ENCODE measurements at places on chromosomes 3 and 15. TPM values are rescaled to one million over a fixed set of nuclear protein-coding genes. Genes with fewer than 3 reads are reported as not detected.

DNA sequence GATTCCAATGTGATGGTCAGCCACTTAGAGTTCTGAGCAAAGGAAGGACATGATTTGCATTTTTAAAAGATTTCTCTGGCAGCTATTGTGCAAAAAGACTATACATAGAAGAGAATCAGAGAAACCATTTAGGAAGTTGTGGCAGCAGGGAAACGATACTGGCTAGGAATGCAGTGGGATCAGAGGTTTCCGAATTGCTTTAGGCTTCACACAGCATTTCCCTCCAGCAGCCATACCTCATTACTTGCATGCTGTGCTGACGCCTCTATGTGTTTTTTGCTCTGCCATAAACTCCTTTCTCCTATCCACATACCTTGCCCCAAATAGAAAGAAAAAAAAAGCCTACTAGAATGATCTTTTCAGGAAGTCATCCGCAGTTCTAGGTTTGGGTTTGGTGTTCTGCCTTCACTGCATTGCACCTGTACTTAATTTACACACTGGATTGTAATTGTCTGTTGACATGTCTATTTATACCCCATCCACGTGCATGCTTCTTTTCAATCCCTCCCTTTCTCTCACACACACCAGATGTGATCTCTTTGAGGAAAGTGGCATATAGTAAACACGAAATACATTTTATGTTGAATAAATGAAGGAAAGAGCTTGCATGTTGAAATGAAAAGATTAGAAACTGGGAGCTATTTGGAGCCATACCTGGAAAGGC, 860.3 kb upstream of the SEMA6D start:
- DNase-seq = no peak

DNA sequence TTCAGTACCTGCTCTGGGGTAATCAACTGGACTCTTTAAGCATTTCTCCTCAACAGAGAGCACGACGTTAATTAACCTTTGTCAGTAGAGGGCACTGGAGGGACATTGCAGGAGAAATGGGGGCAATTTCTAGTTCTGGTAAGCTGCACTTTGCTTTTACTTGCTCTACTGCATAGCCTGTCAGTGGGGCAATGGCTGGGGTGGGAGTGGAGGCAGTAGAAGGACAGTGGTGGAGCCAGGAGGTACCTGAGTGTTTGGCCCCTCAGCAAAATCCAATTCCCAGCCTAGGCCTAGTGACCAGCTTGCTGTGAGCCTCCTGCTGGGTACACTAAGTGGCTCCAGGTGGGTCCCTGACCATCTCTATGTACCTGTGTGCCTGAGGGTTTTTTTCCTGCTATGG, 18.3 kb upstream of the MED12L start:
- DNase-seq = no peak

- DNase-seq = no peak
These were observed 135.3 kb downstream of the FEZF2 start for GRCh38 chr3:62238003-62238402.

GRCh38 chr15:70560617-70561328, 202.6 kb downstream of the UACA start:
- no peak for DNase-seq

DNA sequence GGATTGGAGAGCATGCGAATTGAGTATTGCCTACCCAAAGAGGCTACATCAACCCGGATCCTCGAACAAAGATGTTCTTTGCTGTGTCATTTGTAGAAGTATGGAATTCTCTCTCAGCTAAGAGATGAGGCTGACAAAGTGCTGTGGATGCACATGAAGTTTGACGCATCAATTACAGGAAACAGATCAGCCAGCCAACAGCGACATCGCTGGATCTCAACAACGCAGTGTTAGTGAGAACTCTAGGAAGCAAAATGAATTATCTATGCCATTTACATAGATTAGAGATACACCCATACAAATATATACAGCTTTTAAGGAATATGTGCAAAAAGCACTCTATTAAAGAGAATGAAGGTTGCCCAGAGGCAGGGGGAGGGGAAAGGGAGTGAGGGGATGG, 160.6 kb upstream of the RGMA start:
- DNase-seq = no peak

DNA sequence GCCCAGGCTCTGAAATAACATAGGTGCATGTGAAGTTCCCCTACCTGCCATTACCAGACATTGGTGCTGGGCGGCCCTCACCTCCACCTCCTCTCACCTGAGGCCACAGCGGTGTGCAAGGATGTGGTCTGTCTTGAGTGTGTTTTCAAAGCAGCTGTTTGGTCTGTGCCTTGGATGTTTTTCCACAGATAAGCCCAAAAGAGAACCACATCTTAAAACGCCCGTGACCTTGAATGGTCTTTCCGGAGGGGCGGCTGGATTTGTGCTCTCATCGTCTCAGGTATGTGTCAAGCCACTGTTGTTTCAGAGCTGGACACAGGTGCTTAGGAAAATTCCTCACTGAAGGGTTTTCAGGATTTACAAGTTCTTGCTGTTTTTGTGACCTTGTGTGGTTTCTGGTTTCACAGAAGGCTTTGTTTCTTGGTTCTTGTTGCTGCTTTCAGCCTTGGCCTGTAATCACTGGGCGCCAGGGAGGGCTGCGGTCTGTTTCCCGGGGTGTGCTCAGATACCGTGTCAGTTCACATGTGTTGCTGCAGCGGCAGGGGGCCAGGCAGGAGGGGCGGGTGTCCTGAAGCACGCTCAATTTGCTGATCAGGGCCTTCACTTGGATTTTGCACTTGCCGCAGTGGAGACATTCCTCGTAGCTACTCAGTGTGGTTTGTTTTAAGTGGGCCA, 128.4 kb downstream of the IGF1R start:
- no peak for DNase-seq

GRCh38 chr3:62293051-62293780, 80.1 kb downstream of the FEZF2 start:
- DNase-seq = no peak

DNA sequence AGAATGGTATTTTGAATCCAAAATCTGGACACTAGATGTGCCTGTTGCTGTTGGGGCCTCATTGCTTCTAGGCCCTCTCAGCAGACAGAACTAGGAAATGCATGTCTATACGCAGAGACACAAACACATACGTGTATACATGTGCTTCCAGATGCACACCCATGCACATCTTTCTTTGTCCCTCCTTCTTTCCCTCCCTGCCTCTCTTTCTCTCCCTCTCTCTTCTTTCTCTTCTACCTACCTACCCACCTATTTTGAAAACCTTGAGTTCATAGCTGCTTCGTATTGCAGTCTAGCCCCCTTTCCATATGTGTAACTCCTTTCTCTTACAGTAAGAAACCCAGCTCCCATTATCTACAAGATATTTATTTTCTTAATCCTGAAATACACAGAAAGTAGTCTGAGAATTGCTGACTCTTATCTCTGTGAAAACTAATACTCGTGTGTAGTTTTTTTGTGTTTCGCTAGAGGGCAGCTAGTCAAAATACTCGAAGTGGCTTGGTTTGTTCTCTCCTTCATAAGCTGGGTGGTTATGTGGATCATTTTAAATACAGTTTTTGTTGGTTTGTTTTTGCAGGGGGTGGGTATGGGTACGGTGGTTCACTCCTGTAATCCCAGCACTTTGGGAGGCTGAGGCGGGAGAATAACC, 18.5 kb downstream of the RPL32 start:
- DNase-seq = no peak

DNA sequence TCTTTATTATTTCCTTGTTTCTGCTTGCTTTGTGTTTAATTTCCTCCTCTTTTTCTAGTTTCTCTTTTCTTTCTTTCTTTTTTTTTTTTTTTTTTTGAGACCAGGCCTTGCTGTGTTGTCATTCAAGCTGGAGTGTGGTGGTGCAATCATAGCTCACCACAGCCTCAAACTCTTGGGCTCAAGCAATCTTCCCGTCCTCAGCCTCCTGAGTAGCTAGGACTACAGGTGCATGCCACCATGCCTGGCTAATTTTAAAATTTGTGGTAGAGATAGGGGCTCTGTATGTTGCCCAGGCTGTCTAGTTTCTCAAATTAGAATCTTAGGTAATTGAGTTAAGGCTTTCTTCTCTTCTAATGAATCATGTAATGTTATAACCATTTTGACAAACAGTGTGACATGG, 22.4 kb downstream of the SLMAP start:
- DNase-seq = no peak

DNA sequence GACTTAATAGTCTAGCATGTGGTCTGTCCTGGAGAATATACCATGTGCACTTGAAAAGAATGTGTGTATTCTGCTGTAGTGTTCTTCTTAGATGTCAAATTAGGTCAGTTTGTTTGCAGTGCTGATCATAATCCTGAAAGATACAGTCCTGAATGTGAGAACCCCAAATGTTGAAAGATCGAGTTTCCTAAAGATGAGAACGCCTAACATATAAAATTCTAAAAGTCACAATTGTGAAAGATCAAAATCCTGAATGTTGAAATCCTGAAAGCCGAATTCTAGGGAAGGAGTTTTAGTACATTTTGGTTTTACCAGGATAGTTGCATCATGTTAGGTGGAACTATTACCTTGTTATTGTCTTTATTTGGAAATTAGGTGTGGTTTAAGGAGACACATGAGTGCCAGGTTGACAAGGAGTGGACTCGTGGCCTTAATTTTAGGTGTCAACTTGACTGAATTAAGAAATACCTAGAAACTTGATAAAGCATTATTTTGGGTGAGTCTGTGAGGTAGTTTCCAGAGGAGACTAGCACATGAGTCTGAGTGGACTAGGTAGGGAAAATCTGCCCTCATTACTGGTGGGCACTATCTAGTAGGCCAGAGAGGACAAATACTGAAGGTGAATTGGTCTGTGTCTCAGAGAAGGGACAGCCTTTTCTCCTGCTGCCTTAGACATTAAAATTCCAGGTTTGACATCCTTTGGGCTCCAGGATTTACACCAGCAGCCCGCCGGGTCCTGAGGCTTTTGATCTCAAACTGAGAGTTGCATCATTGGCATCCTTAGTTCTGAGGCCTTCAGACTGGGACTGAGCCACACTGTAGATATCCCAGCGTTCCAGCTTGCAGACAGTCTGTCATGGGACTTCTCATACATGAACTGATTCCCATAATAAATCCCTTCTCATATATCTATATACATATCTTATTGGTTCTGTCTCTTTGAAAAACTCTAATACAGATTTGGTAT, 77.1 kb downstream of the LRRC28 start:
- no peak for DNase-seq

DNA sequence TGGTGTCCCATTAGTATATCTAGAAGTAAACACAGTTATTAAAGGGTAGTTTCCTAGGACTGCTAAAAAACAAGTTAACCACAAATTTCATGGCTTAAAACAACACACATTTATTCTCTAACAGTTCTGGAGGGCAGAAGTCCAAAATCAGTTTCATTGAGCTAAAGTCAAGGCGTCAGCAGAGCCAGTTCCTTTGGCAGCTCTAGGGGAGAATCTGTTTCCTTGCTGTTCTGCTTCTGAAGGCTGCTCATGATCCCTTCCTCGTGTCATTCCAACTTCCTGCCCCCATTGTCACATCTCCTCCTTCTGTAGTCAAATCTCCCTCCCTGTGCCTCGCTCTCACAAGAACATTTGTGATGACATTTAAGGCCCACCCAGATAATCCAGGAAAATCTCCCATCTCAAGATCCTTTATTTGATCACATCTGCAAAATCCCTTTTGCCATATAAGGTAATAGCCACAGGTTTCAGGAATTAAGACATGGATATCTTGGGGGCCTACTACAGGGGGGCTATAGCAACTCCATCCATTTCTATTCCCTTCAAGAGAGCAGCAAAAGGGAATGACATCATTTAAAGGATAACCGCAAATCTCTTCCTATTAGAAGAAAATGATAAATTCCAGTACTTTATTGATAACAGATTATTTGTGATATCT, 50.1 kb downstream of the GPR176 start:
- no peak for DNase-seq

DNA sequence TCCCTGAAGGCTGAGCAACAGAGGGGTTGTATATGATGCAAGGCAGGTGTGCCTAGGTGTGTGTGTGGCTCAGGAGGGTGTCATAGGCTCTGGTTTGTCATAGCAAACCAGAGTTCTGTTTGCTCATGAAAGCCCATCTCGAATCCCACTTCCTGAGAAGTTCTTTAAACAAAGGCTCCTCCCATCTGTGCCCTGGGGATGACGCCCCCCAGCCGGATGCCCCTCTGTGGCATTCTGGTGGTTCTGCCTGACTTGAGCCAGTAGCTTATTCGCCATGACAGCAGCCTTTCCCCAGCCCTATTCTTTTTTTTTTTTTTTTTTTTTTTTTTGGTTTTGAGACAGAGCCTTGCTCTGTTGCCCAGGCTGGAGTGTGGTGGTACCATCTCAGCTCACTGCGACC, 45.4 kb downstream of the PDIA5 start:
- DNase-seq = no peak

DNA sequence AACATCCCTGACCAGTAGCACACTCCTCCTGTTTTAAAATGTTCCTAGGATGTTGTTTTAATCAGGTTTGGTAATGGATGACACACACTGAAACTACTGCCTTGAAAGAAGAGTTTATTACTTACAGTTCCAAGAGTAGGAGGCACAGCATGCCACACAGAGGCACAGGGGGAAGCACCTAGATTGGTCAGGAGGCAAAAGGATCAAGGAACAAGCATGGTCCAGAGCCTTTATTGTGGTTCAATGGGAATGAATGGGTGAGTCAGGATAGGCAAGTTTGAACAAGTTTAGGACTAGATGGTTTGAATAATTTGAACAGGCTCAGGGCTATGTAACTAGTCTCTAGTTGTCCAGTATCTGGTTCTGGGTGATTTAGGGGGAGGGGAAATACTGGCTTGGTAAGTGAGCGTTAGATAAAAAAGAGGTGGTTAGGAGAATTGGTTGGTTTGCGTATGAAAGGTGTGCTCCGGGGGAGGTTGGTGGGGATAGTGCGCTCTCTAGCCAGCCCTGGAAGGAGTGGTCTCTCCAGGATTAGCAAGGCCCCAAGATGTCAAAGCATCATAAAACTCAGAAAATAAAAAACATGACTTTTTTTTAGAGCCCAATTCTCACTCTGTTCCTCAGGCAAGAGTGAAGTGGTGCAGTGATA, 35.1 kb downstream of the TMOD3 start:
- DNase-seq = no peak

GRCh38 chr3:21955406-21955805, 204.4 kb upstream of the ZNF385D start:
- DNase-seq = no peak

GRCh38 chr3:157844216-157844615, 262.0 kb downstream of the SHOX2 start:
- DNase-seq = no peak

GRCh38 chr3:52872245-52872644, 25.1 kb downstream of the STIMATE start:
- DNase-seq = no peak

DNA sequence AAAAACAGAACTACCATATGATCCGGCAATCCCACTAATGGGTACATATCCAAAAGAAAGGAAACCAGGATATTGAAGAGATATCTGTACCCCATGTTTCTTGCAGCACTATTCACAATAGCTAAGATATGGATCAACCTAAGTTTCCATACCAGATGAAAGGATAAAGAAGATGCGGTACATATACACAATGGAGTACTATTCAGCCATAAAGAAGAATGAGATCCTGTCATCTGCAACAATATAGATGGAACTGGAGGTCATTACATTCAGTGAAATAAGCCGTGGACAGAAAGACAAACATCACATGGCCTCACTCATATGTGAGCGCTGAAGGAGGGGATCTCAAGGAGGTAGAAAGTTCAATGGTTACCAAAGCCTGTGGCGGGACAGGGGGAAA, 3.0 kb downstream of the SLC41A3 start:
- no peak for DNase-seq

GABRR3 gene
- total RNA-seq = not detected

GMPPB gene
- total RNA-seq = 9.4 TPM

PRTG gene
- total RNA-seq = 0.58 TPM

ZIC1 gene
- not detected for total RNA-seq

MAP1A gene
- 36.8 TPM for total RNA-seq

ZNF106 gene
- total RNA-seq = 717 TPM

MOBP gene
- not detected for total RNA-seq

GPR160 gene
- 1.1 TPM for total RNA-seq

SRP14 gene
- total RNA-seq = 237 TPM

P2RY13 gene
- total RNA-seq = 0.75 TPM

ZNF502 gene
- total RNA-seq = 3.1 TPM

SAMMSON gene
- total RNA-seq = not detected
